ENCODE measurements at places on chromosomes 4 and X. TPM values are rescaled to one million over a fixed set of nuclear protein-coding genes. Genes with fewer than 3 reads are reported as not detected.

SYTL4 gene
- total RNA-seq, result not detected

LAMTOR3 gene
- 27.4 TPM for total RNA-seq

PHEX gene
- total RNA-seq, result 0.15 TPM

NPY1R gene
- total RNA-seq, result not detected

CT45A5 gene
- total RNA-seq, result not detected

- no peak for DNase-seq
Measured at GRCh38 chr4:119646347-119647071, 17.9 kb upstream of the PDE5A start.

DNA sequence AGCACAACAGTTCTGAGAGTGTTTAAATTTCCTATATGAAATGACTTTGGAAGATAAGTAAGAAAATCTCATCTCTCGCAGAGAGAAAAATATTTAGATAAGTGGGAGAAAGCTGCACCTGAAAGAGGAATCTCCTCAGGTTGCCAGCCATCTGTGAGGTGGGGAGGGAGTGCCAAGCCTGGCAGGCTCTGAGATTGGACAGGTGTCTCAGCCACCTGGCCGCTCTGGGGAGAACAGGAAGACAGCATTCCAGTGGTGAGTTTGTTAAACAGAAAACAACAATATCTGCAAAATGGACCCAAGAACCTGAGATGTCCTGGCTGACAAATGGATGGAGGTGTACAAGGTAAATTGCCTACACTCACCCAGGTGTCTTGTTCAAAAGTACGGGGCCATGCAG, 31.3 kb downstream of the EMCN start:
- no peak for DNase-seq

- DNase-seq, result no peak
Measured at GRCh38 chrX:122913134-122913533, 270.9 kb upstream of the GRIA3 start.

- no peak for DNase-seq
Measured at GRCh38 chr4:76570141-76570973, 135.3 kb downstream of the SHROOM3 start.

DNA sequence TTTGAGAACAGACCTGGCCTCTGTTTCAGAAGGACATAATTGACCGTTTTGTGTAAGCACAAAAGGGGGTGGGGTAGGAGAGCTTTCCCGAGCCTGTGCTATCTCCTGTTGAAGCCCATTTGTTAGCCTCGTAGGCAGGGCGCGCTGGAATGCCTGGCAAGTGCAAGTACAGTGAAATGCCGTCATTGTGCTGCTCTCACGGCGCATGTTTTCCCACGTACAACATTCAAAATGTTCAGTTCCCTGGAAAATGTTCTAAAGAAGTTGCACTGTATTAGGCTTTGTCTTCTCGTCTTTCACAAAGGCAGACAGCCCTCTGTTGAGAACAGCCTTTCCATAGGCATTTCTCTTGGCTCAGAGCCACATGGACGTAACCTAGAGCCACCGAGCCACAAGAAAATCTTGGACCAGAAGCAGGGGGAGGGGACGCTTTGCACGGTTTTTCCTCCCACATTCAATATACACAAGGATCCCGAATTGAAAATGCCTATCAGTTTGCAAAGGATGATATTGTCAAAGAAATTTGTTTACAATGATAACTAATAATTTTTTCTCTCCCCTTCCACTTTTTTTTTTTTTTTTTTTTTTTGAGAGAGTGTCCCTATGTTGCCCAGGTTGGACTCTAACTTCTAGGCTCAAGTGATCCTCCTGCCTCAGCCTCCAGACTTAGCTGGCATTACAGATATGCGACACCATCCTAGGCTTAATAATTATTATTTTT, 54.6 kb upstream of the RAPGEF2 start:
- DNase-seq, result no peak

DNA sequence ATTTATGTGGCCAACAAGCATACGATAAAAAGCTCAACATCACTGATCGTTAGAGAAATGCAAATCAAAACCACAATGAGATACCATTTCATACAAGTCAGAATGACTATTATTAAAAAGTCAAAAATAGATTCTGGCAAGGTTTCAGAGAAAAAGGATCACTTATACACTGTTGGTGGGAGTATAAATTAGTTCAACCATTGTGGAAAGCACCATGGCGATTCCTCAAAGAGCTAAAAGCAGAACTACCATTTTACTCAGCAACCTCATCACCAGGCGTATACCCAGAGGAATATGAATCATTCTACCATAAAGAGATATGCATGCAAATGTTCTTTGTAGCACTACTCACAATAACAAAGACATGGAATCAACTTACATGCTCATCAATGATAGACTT, 478.7 kb upstream of the GALNTL6 start:
- no peak for DNase-seq

All from naive thymus-derived CD4-positive, alpha-beta T cell (primary cell).